ENCODE measurements at places on chromosomes 3 and 15. TPM values are rescaled to one million over a fixed set of nuclear protein-coding genes. Genes with fewer than 3 reads are reported as not detected.

GRCh38 chr3:186757214-186757613, 26.2 kb upstream of the EIF4A2 start:
- no peak overlapping the region for H3K27ac ChIP-seq
- DNase-seq = no peak
- no peaks in the 10 kb centered on the region for H3K36me3 ChIP-seq
- H3K4me3 ChIP-seq = no peak overlapping the region
- H3K4me1 ChIP-seq = no peaks in the 10 kb centered on the region

DNA sequence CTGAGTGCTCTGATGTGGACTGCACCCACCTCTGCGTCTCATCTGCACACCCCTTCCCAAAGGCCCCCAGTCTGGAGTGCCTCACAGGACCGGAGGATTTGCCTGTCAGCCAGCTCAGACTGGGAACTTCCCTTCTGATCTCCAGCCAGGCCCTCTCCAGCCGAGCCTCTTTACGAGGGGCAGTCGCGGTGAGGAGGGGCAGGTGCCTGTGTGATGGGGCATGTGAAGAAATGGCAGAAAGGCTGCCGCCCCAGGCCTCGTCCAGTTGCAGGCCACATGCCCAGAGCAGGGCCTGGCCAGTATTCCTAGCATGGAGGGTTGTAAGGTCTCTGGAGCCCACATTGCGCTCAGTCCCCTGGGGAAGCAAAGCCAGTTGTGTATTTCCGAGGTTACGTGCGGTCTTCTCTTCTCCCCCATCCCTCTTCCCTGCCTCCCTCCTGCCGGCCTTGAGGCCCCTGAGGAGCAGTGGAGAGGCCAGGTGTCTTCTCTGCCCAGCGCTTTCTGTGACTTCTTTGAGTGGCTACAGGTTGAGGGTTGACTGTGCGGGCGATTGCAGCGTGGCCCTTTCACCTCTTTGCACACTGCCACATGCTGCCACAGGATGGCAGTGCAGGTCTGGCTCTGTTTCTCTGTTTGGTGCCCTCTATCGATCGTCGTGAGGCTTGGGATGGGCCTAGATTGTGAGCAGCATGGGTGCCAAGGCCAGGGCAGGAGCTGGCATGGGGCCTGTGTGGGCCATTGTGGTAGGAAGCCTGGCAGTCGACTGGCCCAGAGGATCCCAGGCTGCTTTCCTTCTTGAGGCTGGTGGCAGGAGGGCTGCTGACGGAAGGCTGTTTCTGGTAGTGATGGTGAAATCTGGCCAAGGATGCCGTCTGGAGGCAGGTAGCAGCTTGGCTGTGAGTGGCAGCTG, 5.3 kb downstream of the CLK3 start:
- peaks cover 51% of the 10 kb centered on the region for H3K4me1 ChIP-seq
- H3K27me3 ChIP-seq = no peaks in the 10 kb centered on the region
- no peak for DNase-seq
- no peak overlapping the region for H3K4me3 ChIP-seq
- no peak overlapping the region for H3K27ac ChIP-seq
- H3K36me3 ChIP-seq = no peaks in the 10 kb centered on the region

DNA sequence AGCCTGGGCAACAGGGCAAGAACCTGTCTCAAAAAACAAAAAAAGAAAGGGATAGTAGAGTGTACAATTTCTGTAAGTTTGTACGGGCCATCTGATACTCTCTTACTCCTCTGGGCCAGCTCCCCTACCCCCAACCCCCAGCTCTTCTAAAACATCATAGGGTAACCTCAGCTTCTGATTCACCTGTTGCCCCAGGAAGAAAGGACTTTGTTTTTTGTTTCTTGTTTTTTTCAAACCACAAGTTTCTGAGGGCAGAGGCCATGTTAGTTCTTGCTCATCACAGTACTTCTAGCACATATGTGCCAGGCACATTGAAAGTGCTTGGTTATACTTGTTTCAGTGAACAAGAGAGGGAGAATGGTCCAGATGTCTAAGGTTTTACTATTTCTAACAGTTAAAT, 20.2 kb downstream of the ATOSA start:
- no peaks in the 10 kb centered on the region for H3K27me3 ChIP-seq
- no peak overlapping the region for H3K4me3 ChIP-seq
- H3K36me3 ChIP-seq = no peaks in the 10 kb centered on the region
- no peak overlapping the region for H3K27ac ChIP-seq
- DNase-seq = no peak
- peaks cover 32% of the 10 kb centered on the region for H3K4me1 ChIP-seq

DNA sequence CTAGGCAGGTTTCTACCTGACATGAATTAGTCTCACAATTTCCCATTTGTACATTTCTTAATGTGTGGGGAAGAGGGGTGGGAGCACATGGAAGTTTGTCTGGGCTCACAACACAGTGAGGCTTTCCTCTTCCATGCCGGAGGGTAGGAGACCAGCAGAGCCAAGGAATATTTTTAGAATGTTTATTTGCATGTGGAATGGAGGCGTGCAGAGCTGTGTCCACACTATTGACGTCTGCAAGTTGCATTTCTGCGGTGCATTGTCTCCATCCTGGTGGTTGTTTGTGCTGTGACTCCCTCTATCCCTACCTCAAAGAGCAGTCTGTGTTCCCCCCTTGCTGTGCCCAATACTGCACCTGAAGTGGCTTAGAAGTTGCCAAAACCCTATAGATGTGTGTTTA, 103.1 kb upstream of the LRTM1 start:
- no peaks in the 10 kb centered on the region for H3K27me3 ChIP-seq
- no peak overlapping the region for H3K4me3 ChIP-seq

DNA sequence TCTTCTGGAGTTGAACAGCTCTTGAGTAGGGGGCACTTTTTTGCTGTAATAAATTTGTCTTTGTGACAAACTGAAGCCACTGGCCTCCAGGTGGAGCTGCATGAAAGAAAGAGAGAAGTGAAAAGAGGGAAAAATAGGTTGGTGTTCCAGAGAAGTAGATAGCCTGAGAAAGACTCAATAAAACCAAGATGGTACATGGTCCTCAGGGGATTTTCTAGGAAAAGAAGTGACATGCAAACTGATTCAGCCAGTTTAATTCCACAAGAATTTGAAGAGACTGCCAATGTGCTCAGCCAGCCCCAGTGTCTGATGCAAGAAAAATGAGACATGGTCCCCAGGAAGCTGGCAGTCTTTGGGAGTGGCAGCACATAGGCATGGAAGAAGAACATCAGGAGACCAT, 152.7 kb downstream of the CD47 start:
- no peaks in the 10 kb centered on the region for H3K36me3 ChIP-seq
- no peaks in the 10 kb centered on the region for H3K4me1 ChIP-seq
- H3K4me3 ChIP-seq = no peak overlapping the region
- H3K27me3 ChIP-seq = no peaks in the 10 kb centered on the region
- no peak overlapping the region for H3K27ac ChIP-seq
- no peak for DNase-seq

DNA sequence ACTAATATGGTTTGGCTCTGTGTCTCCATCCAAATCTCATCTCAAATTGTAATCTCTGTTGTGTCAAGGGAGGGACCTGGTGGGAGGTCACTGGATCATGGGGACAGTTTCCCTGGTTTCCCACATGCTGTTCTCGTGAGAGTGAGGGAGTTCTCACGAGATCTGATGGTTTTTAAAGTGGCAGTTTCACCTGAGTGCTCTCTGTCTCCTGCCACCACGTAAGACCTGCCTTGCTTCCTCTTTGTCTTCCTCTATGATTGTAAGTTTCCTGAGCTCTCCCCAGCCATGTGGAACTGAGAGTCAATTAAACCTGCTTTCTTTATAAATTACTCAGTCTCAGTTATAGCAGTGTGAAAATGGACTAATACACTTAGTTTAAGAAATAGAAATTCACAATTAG, 228.9 kb downstream of the CD47 start:
- H3K4me3 ChIP-seq = no peak overlapping the region
- no peaks in the 10 kb centered on the region for H3K27me3 ChIP-seq
- no peaks in the 10 kb centered on the region for H3K4me1 ChIP-seq
- no peak for DNase-seq

- H3K27ac ChIP-seq = no peak overlapping the region
- DNase-seq = no peak
- H3K27me3 ChIP-seq = no peaks in the 10 kb centered on the region
- peaks cover 23% of the 10 kb centered on the region for H3K4me1 ChIP-seq
These were observed 34.5 kb downstream of the UMPS start for GRCh38 chr3:124764746-124765145.

CAND2 gene
- total RNA-seq = 12.5 TPM

Measured in vagina (tissue), 2 donors.